Esophagus squamous epithelium (tissue), 5 donors: ENCODE measurements at places on chromosomes 3 and 15.

DNA sequence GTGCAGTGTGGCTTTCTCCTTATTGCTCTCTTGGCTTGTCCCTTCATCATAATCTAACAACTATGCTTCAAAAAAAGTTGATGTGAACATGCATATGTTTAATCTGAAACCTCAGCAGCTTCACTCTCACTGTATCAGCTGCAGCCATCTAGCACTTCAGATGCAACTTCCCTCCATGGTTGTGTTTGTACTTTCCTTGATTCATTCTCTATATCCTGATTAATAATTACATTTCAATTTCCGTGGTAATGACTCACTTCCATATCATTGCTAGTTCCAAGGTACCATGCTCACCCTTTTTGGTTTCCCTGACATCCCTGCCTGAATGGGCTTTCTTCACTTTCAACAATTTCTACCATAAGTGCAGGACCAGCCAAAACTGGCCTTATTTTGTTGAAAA, 51.2 kb downstream of the MDFIC2 start:
- DNase-seq, result no peak

GRCh38 chr3:153925841-153926514, 195.2 kb upstream of the ARHGEF26 start:
- DNase-seq, result no peak

GRCh38 chr3:107082527-107082926, 294.7 kb upstream of the CCDC54 start:
- DNase-seq, result no peak

DNA sequence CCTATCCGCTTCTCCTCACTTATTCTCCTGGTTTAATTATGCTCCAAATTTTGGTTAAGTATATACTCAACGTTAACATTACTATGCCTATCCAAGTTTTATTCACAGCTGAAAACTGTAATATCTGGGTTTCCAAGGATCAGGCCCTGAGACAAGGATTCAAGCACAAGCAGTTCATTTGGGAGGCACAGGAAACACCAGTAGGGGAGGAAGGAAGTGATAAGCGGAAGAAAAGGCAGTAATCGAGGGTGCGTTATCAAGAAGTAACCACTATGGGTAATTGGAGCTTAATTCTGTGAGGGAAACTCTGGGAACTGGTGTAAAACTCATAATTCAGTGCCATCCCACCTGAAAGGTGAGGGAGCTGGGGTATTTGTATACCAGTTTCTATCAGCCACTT, 120.3 kb downstream of the KCNAB1 start:
- no peak for DNase-seq

GRCh38 chr15:50137893-50138292, 18.9 kb upstream of the ATP8B4 start:
- no peak for DNase-seq

GRCh38 chr3:112967425-112967824, 7.5 kb downstream of the CD200R1 start:
- DNase-seq, result no peak

GRCh38 chr15:85462029-85462428, 81.6 kb downstream of the AKAP13 start:
- DNase-seq, result no peak

DNA sequence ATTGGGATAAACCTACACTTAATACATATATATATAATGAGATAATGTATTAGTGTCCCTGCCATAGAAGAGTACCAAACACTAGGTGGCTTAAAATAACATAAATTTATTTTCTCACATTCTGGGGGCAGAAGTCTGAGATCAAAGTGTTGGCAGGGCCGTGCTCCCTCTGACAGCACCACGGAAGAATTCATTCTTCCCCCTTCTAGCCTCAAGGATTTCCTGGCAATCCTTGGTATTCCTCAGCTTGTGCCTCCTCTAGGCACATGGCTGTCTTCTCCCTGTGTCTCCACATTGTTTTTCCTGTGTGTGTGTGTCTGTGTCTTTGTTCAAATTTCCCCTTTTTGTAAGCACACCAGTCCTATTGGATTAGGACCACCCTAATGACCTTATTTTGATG, 115.2 kb upstream of the AGBL1 start:
- DNase-seq, result no peak
